ENCODE measurements at places on chromosomes 2 and 18.
A peak's percentile ranks its signal among the peaks of the same experiment; 100 is the strongest.

DNA sequence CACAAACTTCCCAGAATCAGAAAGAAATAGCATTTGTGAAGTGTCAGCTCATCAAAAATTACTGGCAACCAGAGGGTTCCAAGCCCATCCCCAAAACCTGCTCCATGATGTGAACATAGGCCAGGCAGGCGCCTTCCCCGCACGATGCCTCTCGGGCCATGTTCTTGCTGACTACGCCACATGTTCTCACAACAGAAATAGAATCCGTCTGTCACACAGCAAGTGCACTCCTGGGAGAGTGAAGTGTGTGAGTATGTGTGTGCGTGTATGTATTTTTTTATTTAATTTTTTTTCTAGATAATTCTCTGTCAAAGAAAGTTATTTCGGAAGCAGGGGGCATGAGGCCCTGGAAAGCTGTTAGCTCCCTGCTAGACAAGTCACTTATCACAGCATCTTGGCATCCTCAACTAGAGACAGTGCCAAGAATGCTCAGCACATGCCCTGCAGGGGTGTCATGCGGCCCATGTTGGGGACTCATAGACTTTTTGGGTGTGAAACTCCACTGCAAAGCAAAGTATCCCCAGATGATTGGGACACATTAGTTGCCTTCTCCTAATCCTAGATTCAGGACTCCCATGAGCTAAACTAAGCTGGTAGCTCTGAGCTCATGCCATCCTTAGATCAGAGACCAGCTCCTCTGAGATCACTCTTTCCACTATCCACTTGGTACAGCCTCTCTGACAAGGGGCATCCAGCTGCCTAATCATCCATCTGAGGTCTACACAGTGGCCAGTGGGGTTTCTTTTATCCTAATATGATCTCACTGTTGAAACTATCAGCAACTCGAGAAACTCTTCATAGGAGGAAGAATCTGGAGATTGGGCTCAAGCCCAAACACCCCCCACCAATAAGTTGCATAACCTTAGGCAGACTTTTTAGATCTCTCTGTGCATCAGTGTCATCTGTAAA is 53.2 kb upstream of the CYRIA start:
- no peak for DNase-seq

DNA sequence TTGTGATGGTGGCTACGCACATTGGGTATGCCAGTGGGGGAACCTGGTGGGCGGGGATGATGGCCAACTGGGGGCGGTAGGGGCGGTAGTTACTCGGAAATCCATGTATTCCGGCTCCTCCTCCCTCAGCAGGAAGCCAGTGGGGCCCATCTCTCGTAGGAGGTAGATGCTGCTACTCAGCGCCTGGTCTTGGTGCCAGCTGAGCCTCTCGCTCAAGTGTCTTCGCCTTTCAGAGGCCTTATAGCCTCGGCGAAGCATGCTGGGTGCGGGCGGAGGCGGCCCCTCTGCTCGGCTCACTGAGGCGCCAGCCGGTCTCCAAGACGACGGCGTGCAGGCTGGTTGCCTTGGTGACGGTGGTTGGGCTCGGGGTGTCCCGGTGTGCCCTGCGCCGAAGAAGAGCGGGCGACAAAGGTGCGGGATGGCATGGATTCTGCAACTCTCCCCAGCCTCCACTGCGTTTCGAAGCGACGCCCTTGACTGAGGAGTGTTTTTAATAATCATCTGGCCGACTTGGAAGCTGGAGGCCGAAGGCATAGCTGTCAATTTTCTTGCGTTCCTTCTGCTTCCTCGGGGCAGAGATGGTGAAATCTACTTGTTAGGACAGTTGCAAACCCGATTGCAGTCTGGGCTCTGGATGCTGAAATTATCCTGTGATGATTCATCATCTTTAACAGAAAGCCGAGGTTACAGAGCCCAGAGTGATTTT is at the start of gene ZSWIM2:
TSS of gene ZSWIM2 (minus strand) at position 298 of the 706 bp plus-strand sequence. CDS start at position 258, 40 bp downstream.
- peak; percentile 8 for DNase-seq

- no peak for DNase-seq
These were observed 288.5 kb upstream of the SLC8A1 start for GRCh38 chr2:40740419-40740818.

- DNase-seq = no peak
These were observed 55.6 kb downstream of the RPL37A start for GRCh38 chr2:216554286-216554685.

DNA sequence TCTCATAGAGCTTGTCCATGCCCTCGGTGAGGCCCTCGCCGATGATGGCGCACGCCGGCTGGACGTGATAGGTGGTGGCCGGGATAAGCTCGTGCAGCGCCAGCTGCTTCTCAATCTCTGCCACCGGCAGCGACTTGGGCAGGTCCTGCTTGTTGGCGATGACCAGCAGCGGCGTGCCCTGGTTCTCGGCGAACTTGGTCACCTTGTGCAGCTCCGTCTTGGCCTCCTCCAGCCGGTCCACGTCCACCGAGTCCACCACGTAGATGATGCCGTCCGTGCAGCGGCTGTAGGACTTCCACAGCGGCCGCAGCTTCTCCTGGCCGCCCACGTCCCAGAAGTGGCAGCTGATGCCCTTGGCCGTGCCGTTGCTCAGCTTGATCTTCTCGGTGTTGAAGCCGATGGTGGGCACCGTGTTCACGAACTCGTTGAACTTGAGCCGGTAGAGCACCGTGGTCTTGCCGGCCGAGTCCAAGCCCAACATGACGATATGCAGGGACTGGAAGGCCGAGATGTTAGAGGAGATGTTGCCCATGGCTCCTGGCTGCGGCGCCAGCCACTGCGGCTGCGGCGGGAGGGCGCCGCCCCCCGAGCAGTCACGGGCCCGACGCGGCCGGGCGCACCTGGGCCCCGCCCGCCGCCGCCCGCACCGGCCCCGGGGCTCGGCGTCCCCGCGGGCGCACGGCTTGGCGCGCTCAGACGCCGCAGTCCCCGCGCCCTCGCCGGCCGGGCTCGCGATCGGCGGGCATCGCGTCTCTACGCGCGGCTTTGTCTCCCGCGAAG is 636 bp downstream of the ARL4C start:
- DNase-seq = no peak

- DNase-seq = no peak
These were observed 51.1 kb upstream of the RAPH1 start for GRCh38 chr2:203586206-203586605.

- no peak for DNase-seq
These were observed 16.4 kb downstream of the ESPNL start for GRCh38 chr2:238116298-238117198.

DNA sequence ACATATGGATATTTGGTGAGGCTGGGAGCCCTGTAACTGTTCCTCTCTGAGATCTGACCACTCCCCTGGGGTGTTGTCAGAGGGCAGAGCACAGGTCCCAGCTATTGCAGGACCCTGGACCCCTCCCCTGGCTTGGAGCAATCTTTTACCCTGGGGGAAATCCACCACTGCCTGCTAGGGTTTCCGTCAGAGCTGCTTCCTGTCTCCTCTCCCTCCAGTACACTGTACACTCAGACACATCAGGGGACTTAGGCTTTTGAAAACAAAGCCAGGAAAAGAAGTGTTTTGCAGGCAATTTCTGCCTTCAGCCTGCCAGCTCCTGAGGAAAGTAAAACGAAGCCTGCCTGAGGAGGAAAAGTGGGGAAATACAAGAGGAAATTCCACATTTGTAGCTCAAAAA is 13.2 kb upstream of the CEP68 start:
- DNase-seq = no peak

GRCh38 chr18:78420116-78420515 is 559.5 kb upstream of the SALL3 start:
- no peak for DNase-seq

- DNase-seq = no peak
These were observed 1452.6 kb upstream of the ACVR2A start for GRCh38 chr2:146392186-146392585.

GRCh38 chr2:230068651-230069055 is at the start of gene SLC16A14:
Gene SLC16A14 (minus strand): TSS chr2:230068924. CDS start chr2:230059352, 9,572 bp downstream.
- peak; percentile 10 for DNase-seq

DNA sequence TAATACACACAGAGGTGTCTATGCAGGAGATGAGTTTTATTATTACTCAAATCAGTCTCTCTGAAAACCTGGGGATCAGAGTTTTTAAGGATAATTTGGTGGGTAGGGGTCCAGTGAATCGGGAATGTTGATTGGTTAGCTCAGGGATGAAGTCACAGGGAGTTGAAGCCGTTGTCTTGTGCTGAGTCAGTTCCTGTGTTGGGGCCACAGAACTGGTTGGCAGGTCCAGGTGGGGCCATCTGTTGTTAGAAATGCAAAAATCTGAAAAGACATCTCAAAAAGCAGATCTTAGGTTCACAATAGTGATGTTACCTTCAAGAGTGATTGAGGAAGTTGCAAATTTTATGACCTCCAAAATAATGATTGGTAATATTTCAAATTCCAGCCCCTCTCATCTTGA is 86.9 kb downstream of the VSNL1 start:
- DNase-seq = no peak

Data from NCI-H187 treated with DMSO at 0.1 percent for 48 hours (cell line).